Stimulated activated CD4-positive, alpha-beta T cell treated with anti-CD3 and anti-CD28 coated beads, Interleukin-1b, Interleukin-23, amount 100 ng/mL, for 48 hours (primary cell): ENCODE measurements at places on chromosomes 7 and 10.

DNA sequence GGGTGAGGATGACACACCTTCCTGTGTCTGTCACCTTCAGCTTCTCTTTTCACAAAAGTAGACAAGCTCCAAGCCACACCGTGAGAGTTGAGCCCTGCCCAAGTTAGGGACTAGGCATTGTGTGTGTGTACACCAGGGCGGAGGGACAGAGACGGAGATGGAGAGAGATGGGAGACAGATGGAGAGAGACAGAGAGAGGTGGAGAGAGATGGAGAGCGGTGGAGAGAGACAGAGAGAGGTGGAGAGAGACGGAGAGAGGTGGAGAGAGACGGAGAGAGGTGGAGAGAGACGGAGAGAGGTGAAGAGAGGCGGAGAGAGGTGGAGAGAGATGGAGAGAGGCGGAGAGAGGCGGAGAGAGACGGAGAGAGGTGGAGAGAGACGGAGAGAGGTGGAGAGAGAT lies 207.0 kb downstream of the DNAJB6 start:
- no peak for DNase-seq

GRCh38 chr7:30241767-30242166 lies 42.6 kb upstream of the ZNRF2 start:
- no peak for DNase-seq

- DNase-seq: no peak
These were observed 148.1 kb downstream of the ITGA8 start for GRCh38 chr10:15571575-15571974.

DNA sequence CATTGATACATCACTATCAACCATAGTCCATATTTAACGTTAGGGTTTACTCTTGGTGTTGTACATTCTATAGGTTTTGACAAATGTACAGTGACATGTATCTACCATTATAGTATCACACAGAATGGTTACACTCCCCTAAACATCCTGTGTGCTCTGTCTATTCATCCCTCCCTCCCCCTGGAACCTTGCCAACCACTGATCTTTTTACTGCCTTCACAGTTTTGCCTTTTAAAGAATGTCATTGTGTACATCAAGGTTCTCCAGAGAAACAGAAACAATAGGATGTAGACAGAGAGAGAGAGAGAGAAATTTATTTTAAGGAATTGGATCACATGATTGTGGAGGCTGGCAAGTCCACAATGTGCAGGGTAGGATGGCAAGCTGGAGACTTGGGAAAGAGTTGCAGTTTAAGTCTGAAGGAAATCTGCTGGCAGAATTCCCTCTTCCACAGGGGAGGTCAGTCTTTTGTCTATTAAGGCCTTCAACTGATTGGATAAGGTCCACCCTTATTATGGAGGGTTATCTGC lies 45.1 kb upstream of the CCNJ start:
- DNase-seq: no peak
